GM18507 (cell line): ENCODE measurements at places on chromosomes 3 and 15.

DNA sequence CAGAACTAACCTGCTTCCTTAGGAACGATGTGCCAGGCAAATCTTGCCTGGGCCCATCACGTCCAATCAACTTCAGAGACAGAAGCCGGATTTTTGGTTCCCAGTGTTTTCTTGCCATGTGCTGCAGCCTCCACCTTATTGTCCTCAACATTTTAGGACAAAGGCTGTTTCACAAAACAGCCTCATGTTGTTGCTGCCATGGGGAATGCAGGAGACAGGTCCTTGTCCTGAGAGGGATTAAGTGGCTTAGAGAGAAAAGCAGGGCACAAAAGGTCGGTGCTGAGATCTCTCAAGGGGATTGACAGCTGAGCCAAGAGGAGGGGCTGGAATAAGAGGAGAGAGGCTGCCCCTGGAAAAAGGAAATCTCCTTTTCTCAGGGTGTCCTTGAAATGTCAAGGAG lies 11.3 kb upstream of the NMNAT3 start:
- DNase-seq: no peak

GRCh38 chr15:85031086-85031943 lies 49.7 kb downstream of the PDE8A start:
- DNase-seq: no peak

GRCh38 chr3:12608376-12608775 lies 51.5 kb downstream of the MKRN2 start:
- no peak for DNase-seq

DNA sequence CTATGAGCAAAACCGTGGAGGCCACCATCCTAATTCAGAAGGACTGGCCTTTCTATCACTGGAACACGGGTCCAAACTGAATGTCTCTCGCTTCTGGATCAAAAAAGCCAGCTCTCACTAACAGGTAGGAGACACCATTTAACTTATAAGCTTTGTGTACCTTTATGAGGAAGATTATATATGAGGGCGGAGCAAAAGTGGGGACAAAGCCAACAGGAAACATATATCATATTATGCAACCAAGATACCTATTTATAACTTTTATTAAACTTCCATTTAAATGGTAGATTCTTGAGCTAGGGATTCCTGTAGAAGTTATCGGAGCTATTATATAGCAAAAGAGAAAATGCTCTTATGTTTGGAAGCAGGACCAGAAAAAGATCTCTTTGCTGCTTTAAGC lies 78.4 kb downstream of the IGF2BP2 start:
- no peak for DNase-seq

DNA sequence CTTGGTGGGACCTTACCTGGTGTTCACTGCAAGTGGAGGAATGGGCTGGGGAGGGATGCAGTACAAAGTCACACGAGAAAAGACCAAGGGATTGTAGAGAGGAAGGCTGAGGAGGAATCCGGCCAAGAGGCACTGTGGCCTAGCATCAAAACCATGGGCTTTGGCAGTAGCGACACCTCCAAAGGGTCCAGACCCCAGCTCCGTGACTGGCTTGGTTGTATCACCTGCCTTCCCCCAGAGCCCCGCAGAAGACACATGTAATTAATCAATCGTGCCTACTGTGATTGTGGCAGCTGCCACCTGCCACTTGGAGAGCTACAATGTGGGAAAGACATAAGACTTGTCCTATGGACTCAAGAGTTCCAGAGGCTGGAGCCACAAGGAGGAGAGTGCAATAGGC lies 54.7 kb downstream of the ST8SIA2 start:
- DNase-seq: no peak

DNA sequence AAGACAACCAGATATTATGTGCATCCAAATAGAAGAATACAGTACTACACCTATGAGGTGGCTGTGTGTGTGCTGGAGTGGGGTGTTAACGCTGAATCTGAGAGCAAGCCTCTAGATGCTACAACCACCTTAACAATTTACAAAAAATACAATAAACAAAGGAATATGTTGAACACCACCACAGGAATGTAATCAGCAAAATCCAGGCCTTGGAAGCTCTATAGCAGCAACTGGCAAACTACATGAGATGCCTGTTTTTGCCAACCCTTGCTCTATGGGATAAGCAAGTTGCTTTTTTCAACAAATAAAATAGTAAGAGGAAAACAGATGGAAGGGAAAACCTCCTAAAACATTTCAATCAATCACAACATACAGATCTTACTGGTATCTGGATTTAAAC lies 23.9 kb downstream of the SLTM start:
- DNase-seq: no peak
